ENCODE measurements at places on chromosomes 5 and 9.

GRCh38 chr5:68533051-68533450 is 317.5 kb downstream of the PIK3R1 start:
- DNase-seq = no peak

GRCh38 chr5:29897916-29898315 is 1295.6 kb upstream of the CDH6 start:
- no peak for DNase-seq

- DNase-seq = no peak
Observed at GRCh38 chr9:86975606-86976005, 28.3 kb upstream of the GAS1 start.

GRCh38 chr5:163586531-163586956 is 81.1 kb downstream of the MAT2B start:
- no peak for DNase-seq

DNA sequence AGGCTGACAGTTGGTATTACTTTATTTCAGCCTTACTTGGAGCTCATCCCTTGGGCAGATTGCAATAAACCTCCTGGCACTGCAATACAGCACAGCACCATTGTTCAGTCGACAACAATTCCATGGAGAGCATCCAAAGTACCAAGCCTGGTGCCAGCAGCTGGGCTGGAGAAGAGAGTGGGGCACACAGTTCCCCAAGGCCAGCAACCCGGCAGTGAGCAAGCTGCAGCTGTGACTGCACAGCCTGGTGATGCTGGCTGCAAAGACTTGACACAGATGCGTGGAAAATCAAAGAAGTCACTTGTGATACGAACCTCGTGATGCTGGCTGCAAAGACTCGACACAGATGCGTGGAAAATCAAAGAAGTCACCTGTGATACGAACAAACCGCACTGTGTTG is 125.4 kb downstream of the ATPSCKMT start:
- no peak for DNase-seq

DNA sequence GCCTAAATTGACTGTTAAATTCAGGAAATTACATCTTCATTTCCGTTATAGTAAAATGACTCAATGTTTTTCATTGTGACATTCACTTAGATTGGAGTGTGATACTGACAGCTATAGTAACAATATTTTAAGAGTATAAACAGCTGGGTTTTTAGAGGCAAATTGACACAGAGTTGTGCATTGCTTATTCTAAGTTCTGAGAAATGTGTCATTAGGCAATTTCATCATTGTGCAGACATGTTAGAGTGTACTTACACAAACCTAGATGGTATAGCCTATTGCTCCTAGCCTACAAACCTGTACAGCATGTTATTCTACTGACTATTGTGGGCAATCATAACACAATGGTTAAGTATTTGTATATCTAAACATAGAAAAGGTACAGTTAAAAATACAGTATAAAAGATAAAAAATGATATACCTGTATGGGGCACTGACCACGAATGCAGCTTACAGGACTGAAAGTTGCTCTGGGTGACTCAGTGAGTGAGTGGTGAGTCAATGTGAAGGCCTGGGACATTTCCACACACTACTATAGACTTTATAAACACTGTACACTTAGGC is 132.7 kb downstream of the PDE4D start:
- peak; percentile 54 for DNase-seq

DNA sequence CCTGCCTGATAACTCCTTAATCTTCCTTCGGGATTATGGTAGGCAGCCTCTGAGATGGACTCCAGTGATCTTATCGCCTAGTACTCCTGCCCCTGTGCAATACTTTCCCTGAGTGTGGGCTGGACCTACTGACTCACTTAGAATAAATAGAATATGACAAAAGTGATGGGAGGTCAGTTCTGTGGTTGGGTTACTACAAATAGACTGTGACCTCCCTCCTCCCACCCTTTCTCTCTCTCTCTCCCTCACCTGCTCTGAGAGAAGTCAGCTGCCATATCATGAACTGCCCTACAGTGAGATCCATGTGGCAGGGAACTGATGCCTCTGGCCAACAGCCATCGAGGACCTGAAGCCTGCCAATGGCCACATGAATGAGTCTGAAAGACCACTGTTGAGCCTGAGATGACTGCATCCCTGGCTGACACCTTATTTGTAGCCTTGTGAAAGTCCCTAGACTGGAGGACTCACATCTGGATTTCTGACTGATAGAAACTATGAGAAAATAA is 31.7 kb downstream of the NRG2 start:
- no peak for DNase-seq

GRCh38 chr5:147387109-147387508 is 122.8 kb downstream of the DPYSL3 start:
- no peak for DNase-seq

DNA sequence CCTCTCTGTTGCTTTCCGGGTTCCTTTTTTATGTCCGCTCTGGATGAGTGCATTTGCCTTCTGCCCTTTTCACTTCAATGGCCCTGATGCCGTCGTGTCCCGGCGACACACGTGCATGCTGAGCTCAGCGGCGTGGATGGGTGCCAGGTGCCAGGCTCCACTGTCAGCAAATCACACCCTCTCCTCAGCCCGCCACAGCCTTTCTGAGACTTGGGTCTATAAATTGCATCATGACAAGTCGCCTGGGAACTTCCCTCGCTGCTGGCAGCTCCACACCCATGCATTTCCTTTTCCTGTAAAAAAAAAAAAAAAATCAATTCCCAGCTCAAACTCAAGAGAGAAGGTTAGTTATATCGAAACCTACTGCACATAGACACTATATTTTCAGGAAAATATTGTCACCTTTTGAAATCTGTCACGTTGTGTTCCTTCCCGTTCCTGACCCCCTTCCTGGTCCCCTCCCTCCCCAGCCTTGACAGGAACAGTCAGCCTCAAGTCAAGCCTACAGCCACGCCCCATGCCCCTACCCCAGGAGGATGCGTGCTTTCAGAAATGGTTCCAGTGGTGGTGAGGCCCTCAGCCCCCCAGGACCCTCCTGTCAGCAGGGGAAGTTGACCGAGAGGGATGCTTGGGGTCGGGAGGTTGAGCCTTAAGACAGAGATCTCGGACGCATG is 110.3 kb upstream of the PTCH1 start:
- DNase-seq = peak; percentile 75

DNA sequence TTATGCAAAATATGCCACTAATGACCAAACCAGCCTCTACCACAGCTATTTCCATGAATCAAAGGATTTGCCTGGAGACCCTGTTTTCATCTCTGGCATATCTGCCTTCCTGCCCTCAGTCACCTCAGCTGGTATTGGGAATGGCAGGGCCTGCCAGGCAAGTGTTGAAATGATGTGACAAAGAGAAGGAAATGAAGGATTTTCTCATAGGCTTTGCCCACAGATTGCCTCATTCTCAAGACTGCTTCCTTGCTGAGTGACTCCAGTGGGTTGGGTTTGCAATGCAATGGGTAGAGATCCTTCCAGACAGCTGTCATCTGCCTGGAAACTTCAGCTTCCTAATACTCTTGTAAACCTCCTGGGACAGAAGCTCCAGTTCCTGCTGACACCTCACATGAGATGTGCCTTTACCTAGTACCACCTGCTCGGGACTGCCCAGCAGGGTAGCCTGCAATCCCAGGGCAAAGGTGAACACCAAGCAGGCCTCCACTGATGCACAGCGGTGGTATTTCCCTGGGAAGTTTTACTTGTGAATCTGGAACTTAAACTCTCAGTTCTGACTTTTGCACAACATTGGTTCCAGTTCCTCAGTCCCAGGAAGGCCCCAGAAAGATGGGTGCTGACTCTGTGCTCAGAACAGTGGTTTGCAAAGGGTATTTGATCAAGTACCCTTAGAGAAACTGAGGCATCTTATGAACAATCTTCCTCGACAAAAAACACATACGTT is 64.8 kb upstream of the SLC1A1 start:
- peak; percentile 12 for DNase-seq

- no peak for DNase-seq
Observed at GRCh38 chr5:135342551-135342875, 56.5 kb downstream of the MACROH2A1 start.

DNA sequence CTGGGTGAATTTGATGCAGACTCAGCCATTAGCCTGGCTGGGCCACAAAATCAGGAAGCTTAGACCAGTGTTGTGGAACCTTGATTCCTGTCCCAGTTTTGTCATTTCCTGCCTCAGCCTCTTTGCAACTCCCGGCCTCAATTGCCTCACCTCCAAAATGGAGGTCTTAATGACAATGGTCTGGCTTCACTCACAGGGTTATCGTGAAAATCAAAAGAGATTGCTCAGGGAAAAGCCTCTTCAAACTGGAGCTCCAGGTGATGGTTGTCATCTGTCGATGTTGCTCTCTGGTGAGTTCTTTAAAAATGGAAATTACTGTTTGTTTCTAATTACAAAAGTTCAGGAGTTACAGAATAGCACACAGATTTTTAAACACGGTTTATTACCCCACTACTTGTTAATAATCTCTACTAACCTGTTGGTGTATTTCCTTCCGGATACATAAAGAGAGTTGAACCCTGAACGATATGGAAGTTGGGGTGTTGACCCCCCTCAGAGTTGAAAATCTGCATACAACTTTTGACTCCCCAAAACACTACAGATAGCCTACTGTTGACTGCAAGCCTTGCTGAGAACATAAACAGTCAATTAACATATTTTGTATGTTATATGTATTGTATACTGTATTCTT is 109.9 kb upstream of the CPEB4 start:
- DNase-seq = no peak

DNA sequence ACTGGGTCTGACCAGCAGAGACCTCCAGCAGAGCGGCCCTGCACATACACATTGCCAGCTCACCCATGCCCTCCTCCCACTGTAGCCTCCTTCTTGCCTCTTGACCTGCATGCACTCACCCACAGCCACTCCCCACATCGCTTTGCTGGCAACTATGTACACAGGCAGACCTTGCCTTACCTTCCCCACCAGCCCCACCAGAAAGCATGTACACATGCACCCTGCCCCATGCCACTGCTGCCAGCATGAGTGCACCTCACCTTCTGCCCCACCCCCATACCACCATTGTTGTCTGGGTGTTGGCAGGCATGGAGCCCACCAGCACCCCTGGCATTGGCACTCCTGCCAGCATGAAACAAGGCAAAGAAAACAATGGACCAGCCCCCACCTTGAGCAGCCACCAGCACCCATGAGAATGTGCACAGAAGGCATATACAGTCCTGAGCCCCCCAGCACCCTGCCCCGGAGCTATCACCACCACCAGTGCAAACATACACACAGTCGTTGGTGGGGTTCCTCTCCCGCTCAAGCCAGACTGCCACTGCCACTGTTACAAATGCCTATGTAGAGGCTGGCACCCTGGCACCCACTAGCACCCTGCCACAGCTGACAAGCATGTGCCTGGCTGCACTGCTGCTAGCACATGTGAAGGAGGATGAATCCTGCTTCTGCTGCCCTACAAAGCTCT is 171.4 kb upstream of the NR4A3 start:
- no peak for DNase-seq

- DNase-seq = no peak
Observed at GRCh38 chr5:154612666-154613065, 134.6 kb upstream of the HAND1 start.

DNA sequence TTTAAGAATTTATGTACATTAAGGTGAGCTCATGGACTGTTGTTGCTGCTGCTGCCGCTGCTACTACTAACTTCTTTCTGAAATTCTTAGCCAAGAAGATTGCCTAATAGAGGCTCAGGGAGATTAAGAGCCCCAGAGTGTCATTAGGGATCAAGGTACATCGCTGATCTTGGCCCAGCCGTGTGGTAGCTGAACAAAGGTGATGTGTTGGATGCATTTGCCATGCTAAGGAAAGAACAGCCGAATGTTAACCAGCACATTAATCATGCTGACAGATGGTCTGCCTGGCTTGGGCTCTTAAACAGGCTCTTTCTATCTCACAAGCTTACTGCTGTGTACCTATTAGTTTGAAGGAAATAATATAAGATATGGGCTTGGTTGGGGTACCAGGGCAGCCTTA is 137.1 kb downstream of the KCTD16 start:
- no peak for DNase-seq

GRCh38 chr5:146042628-146043279 is 62.6 kb downstream of the PLAC8L1 start:
- peak; percentile 31 for DNase-seq

DNA sequence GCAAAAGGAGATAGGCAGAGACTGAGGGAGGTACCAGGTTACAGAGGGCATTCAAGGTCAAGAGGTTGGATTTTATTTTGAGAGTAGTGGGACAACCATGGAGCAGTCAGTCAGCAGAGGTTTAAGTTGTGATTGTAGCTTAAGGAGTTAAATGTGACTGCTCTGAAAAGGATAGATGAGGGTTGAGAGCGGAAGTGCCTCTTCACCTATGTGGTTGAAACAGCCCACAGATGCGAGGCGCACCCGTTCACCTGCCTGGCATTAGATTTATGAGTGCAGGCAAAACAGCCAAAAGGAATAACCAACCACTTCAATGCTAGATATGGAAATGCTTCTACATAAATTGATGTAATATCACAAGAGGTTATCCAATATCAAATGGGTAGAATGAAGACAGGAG is 8.4 kb downstream of the ZNF474 start:
- DNase-seq = no peak

GRCh38 chr9:134325096-134325812 is 1.0 kb upstream of the RXRA start:
- no peak for DNase-seq

DNA sequence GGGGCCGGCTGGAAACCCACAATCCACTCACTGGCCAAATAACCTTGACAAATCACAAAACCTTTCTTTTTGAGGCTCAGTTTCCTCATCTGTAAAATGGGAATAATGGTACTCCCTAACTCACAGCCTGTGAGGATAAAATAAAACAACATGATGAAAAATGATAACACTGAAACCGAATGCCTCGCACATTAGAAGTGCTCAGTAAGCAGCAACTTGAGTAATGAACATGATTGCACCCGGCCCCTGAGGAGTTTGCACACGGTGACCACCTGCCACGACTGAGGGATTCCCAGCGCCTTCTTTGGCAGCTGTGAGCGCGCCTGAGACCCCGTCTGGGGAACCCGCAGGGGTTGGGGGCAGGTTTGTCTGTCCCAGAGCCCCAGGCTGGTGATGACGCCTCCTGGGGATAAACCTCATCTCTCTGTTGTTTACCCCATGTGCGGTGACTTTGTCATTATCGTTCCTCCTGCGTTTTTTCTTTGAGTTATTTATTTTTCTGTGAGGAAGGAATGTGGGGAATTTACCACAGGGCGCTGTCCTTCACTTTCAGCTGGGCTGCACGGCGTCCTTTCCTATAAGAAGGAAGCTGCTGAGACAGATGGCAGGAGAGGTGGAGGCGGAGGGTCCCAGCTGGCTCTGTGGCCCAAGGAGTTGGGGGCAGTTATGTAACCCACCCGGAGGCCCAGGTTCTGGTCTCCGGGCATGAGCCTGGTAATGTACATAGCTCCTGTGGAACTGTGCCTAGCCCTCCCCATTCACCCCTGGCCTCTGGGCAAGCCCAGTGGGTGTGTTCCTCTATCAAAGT is 3.0 kb upstream of the SYNPO start:
- DNase-seq = peak; percentile 45

GRCh38 chr5:130526708-130527107 is 622.4 kb downstream of the CHSY3 start:
- DNase-seq = no peak

- DNase-seq = peak; percentile 84
Observed at GRCh38 chr9:130770679-130771442, 64.2 kb upstream of the ABL1 start.

GRCh38 chr5:119570910-119571309 is 58.4 kb upstream of the FAM170A start:
- no peak for DNase-seq
